ENCODE measurements at places on chromosomes 16 and 17.
A peak's percentile ranks its signal among the peaks of the same experiment; 100 is the strongest.

DNA sequence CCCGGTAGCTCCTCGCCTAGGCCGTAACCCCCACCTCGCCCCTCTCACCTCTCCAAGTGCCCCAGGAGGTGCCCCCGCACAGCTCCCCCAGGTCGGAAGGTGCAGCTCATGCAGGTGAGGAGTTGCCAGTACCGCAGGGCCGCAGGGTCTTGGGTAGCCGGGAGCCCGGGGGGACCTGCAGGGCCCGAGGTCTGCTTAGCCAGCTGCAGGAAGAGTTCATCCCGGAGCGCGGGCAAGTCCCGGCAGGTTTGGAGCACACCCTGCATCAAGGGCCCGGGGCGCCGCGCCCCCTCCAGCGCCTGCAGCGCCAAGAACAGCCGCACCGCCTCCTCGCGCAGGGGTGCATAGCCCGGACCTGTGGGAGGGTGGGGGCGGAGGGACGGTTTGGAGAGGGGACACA, 4.8 kb downstream of the PLEKHH3 start:
- peak; percentile 82 for DNase-seq

- no peak for DNase-seq
Measured at GRCh38 chr17:2087597-2088211, 32.8 kb downstream of the HIC1 start.

GRCh38 chr16:35011-35677, 18.3 kb downstream of the POLR3K start:
- peak; percentile 55 for DNase-seq

- DNase-seq = no peak
Measured at GRCh38 chr16:85800321-85800669, 800 bp downstream of the COX4I1 start.

DNA sequence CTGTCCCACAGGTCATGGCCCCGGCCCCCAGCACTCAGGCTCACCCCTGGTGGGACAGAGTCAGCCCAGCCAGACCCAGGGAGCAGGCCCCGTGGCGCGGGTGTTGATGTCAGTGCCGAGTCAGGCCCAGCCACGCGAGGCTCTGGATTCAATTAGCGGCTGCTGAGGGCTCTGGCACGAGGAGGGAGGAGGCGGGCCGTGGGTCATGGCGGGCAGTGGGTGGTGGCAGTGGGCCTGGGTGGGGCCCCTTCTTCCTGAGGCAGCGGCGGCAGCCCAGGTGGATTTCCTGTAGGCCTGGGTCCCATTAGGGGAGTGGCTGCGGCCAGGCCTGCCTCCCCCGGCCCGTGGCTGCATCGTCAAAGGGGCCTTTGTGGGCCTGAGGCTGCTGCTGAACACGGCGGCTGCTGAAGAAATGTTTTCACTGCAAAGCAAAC, 12.9 kb downstream of the VASN start:
- peak; percentile 81 for DNase-seq

DNA sequence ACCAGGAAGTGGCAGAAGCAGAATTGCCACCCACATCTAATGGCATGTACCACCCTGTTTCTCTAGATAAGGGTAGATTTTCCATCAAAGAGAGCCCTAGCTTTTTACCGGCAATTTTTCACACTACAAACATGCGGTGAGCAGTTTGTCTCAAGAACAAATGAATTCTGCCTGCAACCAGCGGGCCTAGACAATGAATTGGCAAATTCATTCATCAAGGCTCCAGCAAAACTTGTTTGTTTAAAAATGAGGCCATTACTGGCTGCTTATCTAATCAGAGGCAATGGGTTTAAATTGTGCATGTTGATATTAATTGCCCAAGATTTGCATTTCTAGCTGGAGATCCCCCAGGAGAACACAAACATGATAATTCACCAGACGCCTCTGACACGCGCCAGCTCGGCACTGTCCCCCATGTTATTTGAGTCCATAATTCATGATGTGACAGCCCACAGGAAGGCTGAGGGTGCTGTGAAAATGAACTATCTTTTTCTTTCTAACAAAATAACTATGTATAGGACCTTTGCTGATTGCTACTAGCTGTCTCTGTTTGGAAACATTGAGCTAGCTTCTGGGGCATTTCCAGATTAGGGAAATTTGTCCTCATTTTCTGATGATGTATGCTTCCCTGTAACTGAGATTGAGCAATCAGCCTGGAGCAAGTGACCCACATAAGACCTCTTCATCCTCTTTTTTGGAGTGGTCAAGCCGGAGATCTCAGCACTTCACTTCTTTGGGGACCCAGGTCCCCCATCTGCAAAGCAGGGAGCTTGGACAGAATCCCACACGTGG, 80.8 kb downstream of the CNGB1 start:
- no peak for DNase-seq

DNA sequence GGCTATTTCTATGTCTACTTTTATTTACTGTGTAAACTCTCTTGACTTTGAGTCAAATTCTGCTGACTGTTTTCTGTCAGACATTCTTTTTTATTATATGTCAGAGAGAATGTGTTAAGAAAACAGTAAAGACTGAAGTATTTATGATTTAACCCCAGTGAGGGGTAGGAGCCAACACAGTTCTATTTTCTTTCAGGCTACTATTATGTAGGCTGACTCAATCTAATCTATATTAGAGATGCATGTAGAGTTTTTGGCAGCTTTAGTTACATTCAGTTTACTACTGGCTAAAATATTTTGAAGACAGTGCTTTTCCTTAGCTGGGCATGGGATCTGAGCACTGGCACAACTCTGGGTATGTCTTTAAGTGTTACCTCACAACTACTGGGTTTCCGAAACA, 1108.0 kb downstream of the CDH11 start:
- DNase-seq = no peak

GRCh38 chr16:79876332-79876730, 275.8 kb upstream of the MAF start:
- no peak for DNase-seq

- DNase-seq = no peak
Measured at GRCh38 chr17:45018514-45018847, 33.0 kb downstream of the DCAKD start.

- peak; percentile 90 for DNase-seq
Measured at GRCh38 chr17:73420897-73421296, 109.1 kb upstream of the CDC42EP4 start.

- no peak for DNase-seq
Measured at GRCh38 chr16:68512183-68512582, 26.9 kb upstream of the ZFP90 start.

GRCh38 chr17:7260651-7261378, 1.5 kb downstream of the CLDN7 start:
- DNase-seq = peak; percentile 93

DNA sequence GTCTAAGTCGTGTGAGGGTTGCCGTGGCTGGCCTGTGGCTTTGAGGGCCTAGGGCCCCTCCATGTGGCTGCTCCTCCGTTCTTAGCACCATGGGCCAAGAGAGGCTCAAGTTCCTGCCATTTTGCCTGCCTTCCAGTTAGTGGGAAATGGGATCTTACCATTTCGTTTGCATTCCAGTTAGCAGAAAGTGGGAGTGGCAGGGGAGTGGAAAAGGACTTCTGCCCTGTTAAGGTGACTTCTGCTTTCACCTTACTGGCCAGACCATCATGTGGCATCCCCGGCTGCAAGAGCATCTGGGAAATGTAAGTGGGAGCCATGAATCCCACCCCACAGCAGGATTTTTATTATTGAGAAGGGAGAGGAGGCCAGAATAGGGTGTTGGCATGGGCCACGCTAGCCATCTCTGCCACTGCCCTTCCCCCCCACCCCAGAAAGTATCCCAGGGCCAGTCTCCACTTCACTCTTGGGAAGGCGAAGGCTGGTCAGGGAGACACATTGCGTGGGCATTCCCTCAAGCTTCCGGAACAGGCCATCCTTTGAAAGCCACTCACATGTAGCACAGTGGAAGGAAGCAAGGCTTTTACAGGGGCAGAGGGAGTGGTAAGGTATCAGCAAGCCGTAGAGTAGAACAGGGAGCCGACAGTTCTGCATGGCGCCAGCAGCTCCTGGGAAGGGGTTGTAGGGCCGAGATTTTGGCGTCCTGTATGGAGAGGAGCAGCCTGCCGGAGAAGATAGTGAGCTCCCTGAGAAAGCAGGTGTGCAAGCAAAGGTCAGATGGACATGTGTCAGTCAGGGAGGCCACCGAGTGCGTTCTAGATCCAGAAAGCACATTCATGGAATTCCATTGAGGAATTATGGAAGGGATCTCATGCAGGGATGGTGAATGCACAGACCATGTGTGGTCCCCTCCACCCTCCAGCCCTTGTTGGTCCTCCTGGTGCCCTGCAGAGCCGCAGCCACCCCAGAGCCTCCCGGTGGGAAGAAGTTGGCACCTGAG, 33.4 kb downstream of the CMIP start:
- DNase-seq = no peak

DNA sequence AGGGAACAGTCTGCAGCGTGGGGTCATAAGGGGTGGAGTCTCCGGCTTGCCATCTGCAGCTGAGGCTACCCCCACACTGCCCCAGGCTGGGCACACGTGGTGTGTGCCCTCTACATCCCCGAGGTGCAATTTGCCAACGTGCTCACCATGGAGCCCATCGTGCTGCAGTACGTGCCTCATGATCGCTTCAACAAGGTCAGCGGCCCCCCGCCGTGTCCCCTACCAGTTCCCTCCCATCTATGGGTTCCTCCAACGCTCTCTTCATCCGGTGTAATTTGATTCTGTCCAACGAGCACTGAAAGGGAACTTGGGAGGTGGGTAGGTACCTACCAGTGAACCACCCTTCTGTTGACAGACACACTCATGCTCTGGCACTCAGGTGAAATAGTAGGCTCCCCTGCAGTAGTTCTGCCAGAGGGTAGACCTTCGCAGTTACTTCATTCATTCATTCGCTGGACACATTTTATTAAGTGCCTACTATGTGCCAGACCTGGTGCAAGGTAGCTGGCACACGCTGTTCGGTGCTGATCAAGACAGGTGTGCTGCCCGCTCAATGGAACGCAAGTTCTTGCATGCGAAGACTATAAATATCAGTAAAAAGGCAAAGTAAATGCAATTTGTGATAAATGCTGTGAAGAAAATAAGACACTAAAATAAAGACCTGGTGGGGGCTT, 2.7 kb downstream of the MLLT6 start:
- no peak for DNase-seq

DNA sequence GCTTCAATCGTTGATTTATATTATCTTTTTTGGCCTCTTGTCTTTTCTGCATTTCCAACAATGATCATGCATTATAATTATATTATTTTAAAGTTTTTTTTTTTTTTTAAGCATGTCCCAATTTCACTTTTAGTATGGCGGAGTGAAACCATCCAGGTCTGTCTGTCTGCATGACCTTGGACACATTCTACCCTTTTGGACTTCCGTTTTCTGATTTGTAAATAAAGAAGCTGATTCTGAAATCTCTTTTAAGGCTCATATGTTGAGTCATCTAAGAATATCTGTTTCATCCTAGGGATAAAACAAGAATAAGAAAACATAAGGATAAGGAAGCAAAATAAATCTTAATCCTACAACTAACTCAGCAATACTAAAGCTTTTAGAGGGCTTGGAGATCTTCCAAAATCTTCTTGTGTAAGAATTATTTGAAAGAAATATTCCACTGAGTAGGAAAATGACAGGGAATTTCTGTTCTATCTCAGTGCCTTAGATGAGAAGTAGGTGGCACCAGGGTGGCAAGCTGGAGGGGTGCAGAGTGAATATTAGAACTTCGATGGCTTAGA, 195.7 kb upstream of the TOX3 start:
- DNase-seq = no peak

DNA sequence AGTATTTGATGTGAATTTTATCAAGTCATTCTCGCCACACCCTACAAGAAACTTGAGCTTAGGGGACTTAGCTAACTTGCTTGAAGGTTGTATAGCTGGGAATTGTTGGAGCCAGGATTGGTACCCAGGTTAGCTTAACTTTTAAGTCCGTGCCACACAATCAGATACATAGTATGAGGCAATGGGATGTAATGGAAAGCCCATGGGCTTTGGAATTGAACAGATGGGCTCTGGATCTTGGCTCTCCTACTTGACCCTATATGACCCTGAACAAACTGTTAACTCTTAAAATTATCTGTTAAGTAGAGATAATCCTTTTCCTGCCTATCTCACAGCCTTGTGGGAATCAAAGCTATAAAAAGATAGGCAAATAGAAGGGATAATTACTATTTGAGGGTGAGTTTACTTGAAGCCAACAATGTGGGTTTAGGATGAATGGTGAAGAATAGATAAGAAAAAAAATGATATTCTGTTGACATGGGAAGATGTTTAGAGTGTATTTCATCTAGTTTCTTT, 51.9 kb upstream of the CACNG3 start:
- no peak for DNase-seq

DNA sequence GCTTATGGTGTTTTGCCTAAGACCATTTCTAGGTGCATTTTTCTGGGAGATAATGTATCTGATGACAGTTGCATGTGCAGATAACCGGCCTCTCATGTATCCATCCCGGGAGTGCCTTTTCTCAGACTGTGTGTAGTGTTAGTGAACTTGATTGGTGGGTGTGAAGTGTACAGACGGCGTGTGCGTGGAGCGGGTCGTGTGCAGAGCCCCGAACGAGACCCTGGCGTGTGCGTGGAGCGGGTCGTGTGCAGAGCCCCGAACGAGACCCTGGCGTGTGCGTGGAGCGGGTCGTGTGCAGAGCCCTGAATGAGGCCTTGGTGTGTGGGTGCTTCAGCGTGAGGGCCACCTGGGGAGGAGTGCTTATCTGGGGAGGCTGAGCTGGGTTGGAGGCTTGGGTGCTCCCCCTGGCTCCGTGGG, 28.9 kb upstream of the ZNF750 start:
- DNase-seq = no peak

GRCh38 chr17:40622509-40622928, 25.1 kb downstream of the SMARCE1 start:
- DNase-seq = no peak

DNA sequence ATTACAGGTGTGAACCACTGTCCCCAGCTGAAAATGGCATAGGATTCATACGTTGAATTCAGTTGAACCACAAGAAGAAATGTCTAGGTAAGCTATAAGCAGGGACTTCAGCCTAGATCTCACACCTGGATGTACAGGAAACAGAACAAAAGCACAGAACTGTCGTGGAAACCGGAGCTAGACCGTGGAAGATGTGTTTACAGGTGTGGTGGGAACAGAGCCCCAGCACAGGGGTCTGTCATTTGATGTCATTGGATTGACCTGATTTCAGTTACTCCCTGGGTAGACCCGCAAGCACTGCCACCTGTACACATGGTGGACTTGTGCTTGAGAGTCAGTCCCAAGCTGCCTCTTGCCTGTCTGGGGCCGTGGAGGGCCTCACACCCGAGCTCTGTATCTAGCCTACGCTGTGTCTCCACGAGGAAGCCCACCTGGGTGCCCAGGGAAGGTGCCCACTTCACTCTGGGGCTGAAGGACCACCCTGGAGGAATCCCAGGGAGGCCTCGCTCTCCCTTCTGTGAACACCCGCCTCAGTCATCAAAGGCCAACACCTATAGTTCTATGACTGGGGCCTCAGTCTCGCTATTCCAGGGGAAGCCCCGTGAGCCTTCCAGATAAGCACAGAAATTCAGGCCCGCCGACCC, 32.2 kb upstream of the MLKL start:
- DNase-seq = no peak

GRCh38 chr16:22424161-22424937, 49.9 kb upstream of the CDR2 start:
- DNase-seq = no peak

GRCh38 chr16:82639666-82640336, 13.0 kb downstream of the CDH13 start:
- DNase-seq = peak; percentile 92
